ENCODE measurements at places on chromosomes 11 and 22.

- no peak for DNase-seq
Measured at GRCh38 chr22:28424427-28425080, 255.1 kb downstream of the TTC28 start.

DNA sequence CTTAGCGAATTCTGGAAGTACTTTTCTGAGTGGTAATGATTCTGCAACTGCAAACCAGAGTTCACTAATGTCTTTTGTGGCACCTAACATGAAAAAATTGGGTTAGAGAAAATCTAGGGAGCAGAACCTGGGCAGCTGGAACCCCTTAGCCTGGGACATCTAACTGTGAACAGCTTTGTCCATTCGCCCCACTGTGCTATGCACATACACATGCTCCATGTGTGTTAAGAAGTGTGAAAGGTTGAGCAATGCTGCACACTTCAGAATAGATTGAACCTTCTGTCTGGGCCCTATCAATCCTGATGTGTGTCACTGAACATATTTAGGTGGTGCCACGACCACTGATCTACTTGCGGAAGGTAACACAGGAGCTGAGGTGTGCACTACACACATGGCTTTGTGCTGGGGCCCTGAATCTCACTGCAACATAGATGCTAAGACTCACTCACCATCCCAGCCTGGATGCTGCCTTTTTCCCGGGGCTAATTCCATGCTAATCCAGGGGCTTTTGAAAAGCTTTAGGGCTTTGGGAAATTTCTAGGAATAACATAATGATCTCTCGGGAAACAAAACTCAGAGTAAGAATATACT, 976.2 kb downstream of the NTM start:
- no peak for DNase-seq

- no peak for DNase-seq
Measured at GRCh38 chr11:10263929-10264328, 30.1 kb downstream of the SBF2 start.

- no peak for DNase-seq
Measured at GRCh38 chr11:554428-555226, 5.9 kb downstream of the LMNTD2 start.

GRCh38 chr22:50307890-50308596, 597 bp upstream of the PLXNB2 start:
- DNase-seq: no peak

DNA sequence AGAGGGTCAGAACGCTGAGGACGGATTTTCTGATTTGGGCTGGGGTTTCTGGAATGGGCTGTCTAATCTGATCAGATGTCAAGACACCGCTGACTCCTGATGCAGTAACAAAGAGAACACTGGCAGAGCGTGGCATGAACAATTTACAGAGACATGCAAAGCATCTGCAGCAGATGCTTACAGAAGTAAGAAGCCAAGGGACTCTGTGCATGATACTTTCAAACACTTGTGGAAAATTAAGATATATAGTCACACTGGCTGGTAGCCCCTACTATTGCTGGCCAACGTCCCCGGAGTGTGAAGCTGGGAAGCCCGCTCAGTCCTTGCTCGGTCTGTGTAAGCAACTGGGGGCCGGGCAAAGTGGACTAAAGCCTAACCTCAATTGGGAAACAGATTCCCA, 903.7 kb downstream of the BRD1 start:
- no peak for DNase-seq

GRCh38 chr11:96079691-96080090, 155.8 kb upstream of the MTMR2 start:
- DNase-seq: no peak

DNA sequence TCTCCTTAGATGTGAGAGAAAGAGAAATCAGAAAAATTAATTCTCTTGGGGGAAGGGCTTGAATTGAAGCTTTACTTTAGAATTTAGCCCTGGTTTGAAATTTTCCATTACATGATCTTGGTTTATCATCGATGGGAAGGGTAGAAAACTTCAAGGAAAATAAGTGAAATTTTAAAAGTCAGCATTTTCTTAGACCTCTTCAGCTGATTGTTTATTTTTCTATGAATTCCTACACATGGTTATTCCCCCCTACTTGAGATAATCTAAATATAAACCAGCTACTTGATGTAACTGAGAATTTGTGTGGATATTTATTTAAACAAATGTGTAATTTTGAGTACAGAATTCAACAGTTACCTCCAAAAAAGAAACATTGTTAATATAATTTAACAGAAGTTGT, 10.9 kb downstream of the PIH1D2 start:
- no peak for DNase-seq

GRCh38 chr22:45538281-45538680, 35.6 kb downstream of the FBLN1 start:
- DNase-seq: no peak

- no peak for DNase-seq
Measured at GRCh38 chr11:7486098-7486780, 933 bp downstream of the OLFML1 start.

- DNase-seq: no peak
Measured at GRCh38 chr22:23237201-23237798, 57.0 kb downstream of the BCR start.

GRCh38 chr11:116507016-116507415, 265.8 kb downstream of the BUD13 start:
- DNase-seq: no peak

DNA sequence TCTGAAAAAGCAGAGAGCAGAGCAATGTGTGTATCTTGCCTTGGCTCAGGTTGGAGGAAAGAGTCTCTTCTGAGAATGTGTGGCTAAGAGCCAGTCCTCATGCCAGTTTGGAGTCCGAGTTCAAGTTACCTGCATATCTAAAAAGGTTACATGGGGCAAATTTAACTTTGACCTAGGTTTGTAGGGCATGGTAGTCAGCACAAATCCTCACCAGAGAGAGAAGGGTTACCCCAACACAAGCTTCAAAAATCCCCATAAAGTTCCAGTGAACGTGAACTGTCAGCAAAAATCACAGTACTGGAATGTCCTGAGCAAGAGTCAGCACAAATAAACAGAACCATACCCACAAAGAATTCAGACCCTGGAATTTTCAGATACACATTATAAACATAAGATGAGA, 13.8 kb downstream of the SDHD start:
- DNase-seq: no peak

- no peak for DNase-seq
Measured at GRCh38 chr22:25161017-25161915, 38.4 kb upstream of the CRYBB3 start.

DNA sequence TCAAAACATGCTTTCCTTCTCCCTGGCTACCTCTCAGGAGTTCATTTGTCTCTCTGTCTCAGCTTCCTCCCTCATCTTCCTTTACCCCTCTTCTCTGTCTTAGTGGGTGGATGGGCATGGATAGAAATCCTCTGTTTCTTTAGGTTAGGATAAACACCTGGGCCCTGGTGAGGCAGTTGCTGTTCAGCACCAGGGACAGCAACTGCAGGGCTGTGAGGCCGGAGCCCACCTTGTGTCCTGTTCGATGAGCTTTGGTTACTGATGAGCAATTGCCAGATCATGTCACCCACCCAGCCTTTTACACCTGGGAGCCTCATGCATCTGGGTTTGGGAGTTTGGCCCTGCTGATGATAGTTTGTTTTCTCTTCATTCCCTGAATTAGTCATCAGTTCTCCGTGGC, 6.1 kb upstream of the CRYBB3 start:
- DNase-seq: no peak

DNA sequence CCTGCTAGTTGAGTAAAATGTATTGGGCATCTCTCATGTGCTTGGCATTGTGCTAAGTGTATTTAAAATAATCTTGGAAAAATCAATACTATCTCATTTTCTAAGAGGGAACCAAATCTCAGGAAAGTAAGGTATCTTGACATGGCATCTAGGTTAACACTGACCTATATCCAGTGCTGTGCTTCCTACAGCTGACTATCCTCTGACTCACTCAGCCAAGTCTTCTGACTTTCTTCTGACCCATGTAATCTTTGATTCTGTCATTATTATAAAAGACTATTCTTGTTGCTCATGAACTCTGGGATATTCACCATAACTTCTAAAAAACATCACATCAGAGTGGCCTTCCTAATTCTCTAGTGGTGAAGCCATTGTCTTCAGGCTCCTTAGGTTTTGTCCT, 304.1 kb upstream of the TENM4 start:
- DNase-seq: no peak

DNA sequence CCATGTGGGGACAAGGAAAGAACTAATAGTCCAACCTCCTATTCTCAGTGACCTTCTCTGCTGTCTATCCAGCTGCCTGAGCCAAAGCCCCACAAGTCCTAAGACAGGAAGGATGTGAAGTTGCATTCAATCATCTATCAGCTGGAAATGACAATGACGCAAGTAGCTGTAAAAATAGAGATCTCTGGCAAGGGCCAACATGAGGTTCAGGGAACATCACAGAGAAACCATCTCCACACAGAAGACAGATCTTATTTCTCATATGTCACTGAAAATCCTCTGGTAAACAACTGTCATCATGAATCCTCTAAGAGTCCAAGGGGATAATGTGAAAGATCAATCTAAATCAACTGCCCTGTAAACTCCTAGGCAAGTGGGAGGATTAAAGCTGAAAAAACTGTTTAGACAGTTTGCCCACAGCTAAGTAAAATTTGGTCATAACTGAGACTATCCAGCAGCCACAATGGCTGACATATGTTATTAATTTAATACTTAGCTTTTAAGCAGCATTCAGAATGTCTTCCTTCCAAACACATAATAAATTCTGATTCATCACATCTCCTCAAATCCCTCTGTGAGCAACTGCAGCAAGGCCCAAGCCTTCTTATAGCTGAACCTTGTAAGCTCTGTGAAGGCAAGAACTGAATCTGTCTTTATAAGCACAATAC, 52.1 kb downstream of the ALG9 start:
- DNase-seq: peak; percentile 26

GRCh38 chr11:35151683-35152280, 12.8 kb downstream of the CD44 start:
- DNase-seq: no peak

DNA sequence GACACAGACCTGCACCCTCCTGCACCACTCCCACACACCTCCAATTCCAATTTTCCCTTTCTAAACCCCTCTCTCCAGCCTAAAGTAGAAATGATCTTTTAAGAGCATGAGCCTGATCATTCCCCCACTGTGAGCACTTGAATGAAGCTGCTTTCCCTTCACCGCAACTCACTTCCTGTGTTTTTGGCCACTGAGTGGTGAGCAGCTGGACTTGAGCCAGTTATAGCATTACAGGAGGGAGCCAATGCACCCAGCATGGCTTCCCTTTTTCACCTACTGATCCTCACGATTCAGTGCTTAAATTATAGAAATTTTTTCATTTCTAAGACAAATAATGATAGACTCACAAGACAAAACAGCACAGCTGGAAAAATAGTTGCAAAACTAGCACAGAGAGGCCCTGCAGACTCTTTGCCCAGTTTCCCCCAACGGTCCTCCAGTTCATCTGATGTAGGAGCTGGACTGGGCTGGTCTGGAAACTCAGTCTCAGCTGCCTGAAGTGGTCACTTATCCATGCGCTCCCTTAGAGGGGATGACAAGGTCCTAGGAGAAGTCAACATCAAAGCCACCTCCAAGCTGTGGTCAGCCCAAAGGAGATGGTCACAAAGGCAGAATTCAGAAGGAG, 9.7 kb upstream of the APOL4 start:
- DNase-seq: no peak

- no peak for DNase-seq
Measured at GRCh38 chr11:9151631-9152030, 60.2 kb upstream of the SCUBE2 start.

DNA sequence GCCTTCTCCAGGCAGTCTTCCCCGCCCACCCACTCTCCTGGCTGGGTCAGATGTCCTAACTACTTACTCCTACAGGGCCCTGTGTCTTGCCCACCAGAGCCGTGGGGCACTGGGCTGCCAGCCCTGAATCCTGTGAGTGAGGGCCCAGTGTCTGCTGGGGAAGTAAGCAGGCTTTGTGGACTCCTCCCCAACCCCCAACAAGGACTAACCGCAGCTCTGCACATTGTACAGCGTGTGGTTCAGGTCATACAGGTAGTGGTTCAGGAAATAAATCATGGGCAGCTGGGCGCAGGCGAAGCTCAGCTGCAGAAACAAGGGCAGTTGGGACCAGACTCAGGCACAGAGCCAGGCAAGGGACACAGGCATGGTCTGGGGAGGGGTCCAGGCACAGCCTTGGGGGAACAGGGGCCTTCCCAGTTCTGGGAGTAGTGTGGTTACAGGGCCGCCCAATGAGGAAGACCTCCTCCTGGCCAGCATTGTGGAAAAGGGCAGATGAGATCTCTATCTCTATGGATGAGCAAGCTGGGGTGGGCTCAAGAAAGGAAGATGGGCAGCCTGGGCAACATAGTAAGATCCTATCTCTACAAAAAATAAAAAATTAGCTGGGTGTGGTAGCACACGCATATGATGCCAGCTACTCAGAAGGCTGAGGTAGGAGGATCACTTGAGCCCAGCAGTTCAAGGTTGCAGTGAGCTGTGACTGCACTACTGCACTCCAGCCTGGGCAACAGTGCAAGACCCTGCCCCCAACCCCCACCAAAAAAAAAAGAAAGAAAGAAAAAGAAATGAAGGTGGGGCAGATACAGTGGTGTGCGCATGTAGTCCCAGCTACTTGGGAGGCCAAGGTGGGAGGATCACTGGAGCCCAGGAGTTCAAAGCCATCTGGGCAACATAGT, 5.5 kb downstream of the UNC93B1 start:
- no peak for DNase-seq

- no peak for DNase-seq
Measured at GRCh38 chr11:59877784-59878183, 798 bp upstream of the OOSP3 start.

DNA sequence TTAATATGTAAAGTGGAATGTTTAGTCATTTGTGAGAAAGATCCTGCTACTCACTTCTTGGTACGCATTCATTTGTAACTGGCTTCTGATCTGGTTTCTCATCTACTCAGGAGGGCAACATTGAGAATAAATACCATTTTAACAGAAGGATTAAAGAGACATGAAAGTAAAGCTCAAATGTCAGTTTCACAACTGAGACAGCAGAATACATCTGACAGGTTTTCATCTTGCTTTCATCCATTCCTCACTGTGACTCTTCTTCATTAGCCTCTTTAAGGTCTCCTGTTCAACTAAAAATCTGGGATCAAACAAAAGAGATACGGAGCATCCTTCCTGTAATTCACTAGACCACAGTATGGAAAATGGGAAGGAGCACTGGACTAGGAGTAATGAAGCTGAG, 31.4 kb upstream of the CCDC89 start:
- no peak for DNase-seq

GRCh38 chr22:49583341-49583740, 244.3 kb downstream of the BRD1 start:
- DNase-seq: no peak

GRCh38 chr11:92627615-92628256, 341.7 kb upstream of the MTNR1B start:
- no peak for DNase-seq
